ENCODE measurements at places on chromosomes 2 and 18. TPM values are rescaled to one million over a fixed set of nuclear protein-coding genes. Genes with fewer than 3 reads are reported as not detected.

- DNase-seq = peak; percentile 25
- peaks cover 12% of the 10 kb centered on the region for H3K36me3 ChIP-seq
- peak overlapping the region; percentile 87 for H3K4me3 ChIP-seq
- H3K27ac ChIP-seq = no peak overlapping the region
These were observed 615 bp downstream of the ADNP2 start for GRCh38 chr18:80109676-80110078.

- no peaks in the 10 kb centered on the region for H3K4me1 ChIP-seq
- H3K4me3 ChIP-seq = no peak overlapping the region
- no peak for DNase-seq
- H3K27me3 ChIP-seq = no peaks in the 10 kb centered on the region
- no peak overlapping the region for H3K27ac ChIP-seq
- H3K36me3 ChIP-seq = no peaks in the 10 kb centered on the region
These were observed 1377.6 kb upstream of the PIK3C3 start for GRCh38 chr18:40577239-40577980.

- DNase-seq = no peak
- no peaks in the 10 kb centered on the region for H3K36me3 ChIP-seq
- no peak overlapping the region for H3K4me3 ChIP-seq
These were observed 77.0 kb upstream of the ZNF532 start for GRCh38 chr18:58787536-58788149.

DNA sequence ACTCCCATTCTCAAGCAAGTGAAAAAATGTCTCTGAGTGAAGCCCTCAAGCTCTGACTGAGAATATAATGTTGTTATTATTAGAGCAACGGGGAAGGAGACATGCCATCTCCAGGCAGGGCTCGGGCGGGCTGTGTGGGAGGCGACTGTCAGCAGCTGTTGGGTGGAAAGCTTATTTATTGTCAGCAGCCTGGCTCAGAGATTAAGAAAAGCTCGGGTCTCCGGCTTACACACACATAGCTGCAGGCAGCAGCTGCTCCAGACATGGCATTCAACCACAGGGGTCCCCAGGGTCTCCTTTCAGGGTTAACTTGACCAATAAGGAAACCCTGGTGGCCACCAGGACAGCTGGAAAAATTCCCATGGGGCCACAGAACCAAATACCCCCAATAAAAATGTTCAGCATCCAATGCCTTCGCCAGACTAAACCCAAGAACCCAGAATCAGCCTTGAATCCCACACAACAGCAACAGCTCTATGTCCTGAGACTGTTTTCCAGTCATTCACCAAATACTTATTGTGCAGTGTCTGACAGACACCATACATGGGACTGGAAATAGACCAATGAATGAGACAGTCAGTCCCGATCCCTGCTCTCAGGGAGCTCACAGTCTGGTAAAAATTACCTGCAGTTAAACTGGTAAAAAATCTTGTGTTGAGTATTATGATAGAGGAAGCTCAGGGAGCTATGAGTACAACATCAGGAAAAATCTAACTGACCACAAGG, 70.5 kb upstream of the RTN4 start:
- H3K27me3 ChIP-seq = no peaks in the 10 kb centered on the region
- H3K36me3 ChIP-seq = no peaks in the 10 kb centered on the region
- no peak overlapping the region for H3K4me3 ChIP-seq

- no peaks in the 10 kb centered on the region for H3K36me3 ChIP-seq
- H3K27me3 ChIP-seq = no peaks in the 10 kb centered on the region
- no peak overlapping the region for H3K27ac ChIP-seq
These were observed 647.6 kb upstream of the PKDCC start for GRCh38 chr2:41400088-41400665.

DNA sequence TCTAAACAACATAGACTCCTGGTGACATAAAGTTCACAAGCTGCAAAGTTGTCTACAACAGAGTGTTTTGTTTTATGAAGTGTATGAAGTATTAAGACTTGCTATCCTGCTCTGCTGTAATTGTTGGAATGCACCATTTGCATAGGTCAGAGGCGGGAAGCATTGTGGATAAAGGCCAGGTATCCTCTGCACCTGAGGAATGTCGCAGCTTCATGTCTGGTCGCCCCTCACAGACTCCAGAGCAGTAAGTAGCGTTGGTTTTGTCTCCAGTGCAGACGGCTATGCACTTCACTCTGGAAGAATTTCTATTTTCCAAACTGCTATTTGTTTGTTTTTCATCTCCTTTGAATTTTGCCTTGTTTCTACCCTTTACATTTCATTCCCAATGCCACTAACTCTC, 63.1 kb downstream of the UNC80 start:
- H3K27me3 ChIP-seq = peaks cover 58% of the 10 kb centered on the region
- no peak for DNase-seq
- no peak overlapping the region for H3K27ac ChIP-seq
- H3K4me3 ChIP-seq = no peak overlapping the region

DNA sequence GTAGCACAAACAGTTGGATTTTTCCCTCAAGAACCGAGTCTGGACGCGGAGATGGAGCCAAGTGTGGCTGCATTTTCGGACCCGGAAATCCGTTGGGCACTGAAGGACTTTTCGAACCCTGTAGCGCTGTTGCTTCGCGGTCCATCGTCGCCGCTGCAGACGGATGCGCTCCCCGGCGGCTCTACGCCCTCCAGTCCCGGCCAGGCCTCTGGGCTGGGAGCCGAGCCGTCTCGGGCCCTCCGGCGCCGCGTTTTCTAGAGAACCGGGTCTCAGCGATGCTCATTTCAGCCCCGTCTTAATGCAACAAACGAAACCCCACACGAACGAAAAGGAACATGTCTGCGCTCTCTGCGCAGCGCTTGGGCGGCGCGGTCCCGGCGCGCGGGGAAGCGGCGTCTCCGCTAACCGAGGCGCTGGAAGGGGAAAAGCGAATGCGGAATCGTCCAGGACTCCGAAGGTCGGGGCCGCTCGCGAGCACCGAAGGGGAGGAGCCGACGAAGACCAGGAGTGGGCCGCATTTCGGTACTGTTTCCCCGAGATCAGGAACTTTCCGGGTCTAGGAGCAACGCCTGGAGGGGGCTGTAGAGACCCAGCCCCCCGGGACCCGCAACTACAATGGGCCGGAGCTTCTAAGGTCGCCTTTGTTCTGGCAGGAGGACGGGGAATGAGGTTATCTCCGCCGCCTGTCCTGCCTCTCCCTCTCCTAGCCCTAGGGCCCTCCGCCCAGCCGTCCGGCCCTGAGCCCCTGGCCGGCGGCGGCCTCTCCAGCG, 3.2 kb downstream of the EMX1 start:
- peaks cover 93% of the 10 kb centered on the region for H3K27me3 ChIP-seq
- no peaks in the 10 kb centered on the region for H3K36me3 ChIP-seq
- H3K27ac ChIP-seq = no peak overlapping the region
- DNase-seq = no peak

DNA sequence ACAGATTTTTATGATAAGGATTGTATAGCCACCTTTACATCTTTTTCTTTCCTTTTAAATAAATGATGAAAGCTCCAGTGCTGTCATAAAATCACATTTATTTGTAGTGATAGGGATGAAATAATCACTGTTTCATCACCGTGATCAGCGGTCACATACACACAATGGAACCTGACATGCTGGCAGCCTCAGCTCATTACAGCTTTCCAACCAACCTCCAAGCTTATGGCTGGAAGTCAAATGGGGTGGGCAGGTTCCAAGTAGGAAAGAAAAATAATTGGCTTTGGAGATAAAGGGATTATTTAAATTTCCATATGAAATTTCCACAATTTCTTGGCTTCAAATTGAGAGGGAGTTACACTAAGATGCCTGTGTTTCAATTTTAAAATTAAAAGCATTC, 251.3 kb downstream of the PLCL1 start:
- DNase-seq = no peak
- H3K4me3 ChIP-seq = no peak overlapping the region
- H3K27me3 ChIP-seq = no peaks in the 10 kb centered on the region
- H3K36me3 ChIP-seq = no peaks in the 10 kb centered on the region

GRCh38 chr2:59004621-59005020, 763.5 kb upstream of the FANCL start:
- no peak overlapping the region for H3K4me3 ChIP-seq
- H3K36me3 ChIP-seq = no peaks in the 10 kb centered on the region
- DNase-seq = no peak

- H3K4me3 ChIP-seq = no peak overlapping the region
- H3K36me3 ChIP-seq = no peaks in the 10 kb centered on the region
These were observed 8.5 kb downstream of the HES6 start for GRCh38 chr2:238231251-238231793.

GRCh38 chr2:85034158-85034557, 63.2 kb downstream of the KCMF1 start:
- no peak for DNase-seq
- peaks cover 7% of the 10 kb centered on the region for H3K4me1 ChIP-seq
- peaks cover 55% of the 10 kb centered on the region for H3K36me3 ChIP-seq
- no peak overlapping the region for H3K27ac ChIP-seq
- no peaks in the 10 kb centered on the region for H3K27me3 ChIP-seq

- no peak overlapping the region for H3K27ac ChIP-seq
- DNase-seq = no peak
- H3K27me3 ChIP-seq = no peaks in the 10 kb centered on the region
These were observed 252.3 kb downstream of the MBD5 start for GRCh38 chr2:148273158-148273691.

- H3K27ac ChIP-seq = no peak overlapping the region
- no peaks in the 10 kb centered on the region for H3K36me3 ChIP-seq
- H3K27me3 ChIP-seq = no peaks in the 10 kb centered on the region
- H3K4me1 ChIP-seq = no peaks in the 10 kb centered on the region
These were observed 99.4 kb upstream of the EPHA4 start for GRCh38 chr2:221671515-221671914.

DNA sequence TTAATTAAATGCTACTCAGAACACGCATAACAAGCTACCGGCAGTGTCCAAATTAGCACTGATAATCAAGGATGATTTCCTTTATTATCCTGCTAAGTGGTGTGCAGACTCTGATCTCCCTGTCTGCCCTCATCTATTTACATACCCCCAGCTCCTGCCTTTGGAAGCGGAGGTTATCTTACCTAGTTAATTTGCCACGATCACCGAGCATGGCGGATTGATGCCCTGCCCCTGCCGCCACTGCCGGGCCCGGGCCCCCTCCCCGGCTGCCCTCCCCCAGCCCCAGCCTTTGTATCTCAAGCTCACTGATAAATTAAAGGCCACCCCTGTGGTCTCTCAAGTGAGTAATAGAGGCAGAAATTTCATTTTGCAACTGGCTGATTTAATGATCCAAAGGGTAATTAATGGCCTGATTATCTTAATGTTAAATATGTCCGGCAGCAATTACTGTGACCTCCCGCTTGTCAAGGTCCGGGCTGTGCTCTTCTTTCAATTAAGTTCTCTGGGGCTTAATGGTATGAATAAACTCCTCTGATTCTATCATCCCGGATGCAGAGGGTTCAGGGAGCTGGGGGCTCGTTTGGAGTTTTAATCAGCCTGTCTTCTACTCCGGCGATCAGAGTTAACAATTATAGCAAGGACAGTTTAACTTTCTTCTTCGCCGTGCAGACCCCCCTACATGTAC, 113.4 kb downstream of the GBX2 start:
- no peak overlapping the region for H3K27ac ChIP-seq
- H3K4me1 ChIP-seq = no peaks in the 10 kb centered on the region
- no peak for DNase-seq
- peaks cover 9% of the 10 kb centered on the region for H3K36me3 ChIP-seq
- H3K27me3 ChIP-seq = no peaks in the 10 kb centered on the region

- no peak overlapping the region for H3K27ac ChIP-seq
- no peak overlapping the region for H3K4me3 ChIP-seq
- no peaks in the 10 kb centered on the region for H3K27me3 ChIP-seq
- no peaks in the 10 kb centered on the region for H3K4me1 ChIP-seq
- DNase-seq = no peak
These were observed 64.0 kb upstream of the ST8SIA5 start for GRCh38 chr18:46820863-46821262.

- no peaks in the 10 kb centered on the region for H3K36me3 ChIP-seq
- H3K4me3 ChIP-seq = peak overlapping the region; percentile 26
- H3K27ac ChIP-seq = peak overlapping the region; percentile 56
- H3K4me1 ChIP-seq = peaks cover 40% of the 10 kb centered on the region
These were observed 10.9 kb downstream of the CCDC68 start for GRCh38 chr18:54948350-54948837.

- H3K4me3 ChIP-seq = no peak overlapping the region
- no peaks in the 10 kb centered on the region for H3K27me3 ChIP-seq
- H3K27ac ChIP-seq = no peak overlapping the region
- DNase-seq = no peak
- H3K4me1 ChIP-seq = no peaks in the 10 kb centered on the region
- no peaks in the 10 kb centered on the region for H3K36me3 ChIP-seq
These were observed 63.2 kb downstream of the TTC32 start for GRCh38 chr2:19838616-19839015.

STPG4 gene
- total RNA-seq = not detected

CRYBA2 gene
- total RNA-seq = 6.4 TPM

INHA gene
- total RNA-seq = 1.5 TPM

CDH19 gene
- 0.11 TPM for total RNA-seq

TRIM54 gene
- 1.6 TPM for total RNA-seq

DTNA gene
- total RNA-seq = 11.6 TPM

LHCGR gene
- not detected for total RNA-seq

FECH gene
- 136 TPM for total RNA-seq
